ENCODE measurements at places on chromosomes 7 and 10.

DNA sequence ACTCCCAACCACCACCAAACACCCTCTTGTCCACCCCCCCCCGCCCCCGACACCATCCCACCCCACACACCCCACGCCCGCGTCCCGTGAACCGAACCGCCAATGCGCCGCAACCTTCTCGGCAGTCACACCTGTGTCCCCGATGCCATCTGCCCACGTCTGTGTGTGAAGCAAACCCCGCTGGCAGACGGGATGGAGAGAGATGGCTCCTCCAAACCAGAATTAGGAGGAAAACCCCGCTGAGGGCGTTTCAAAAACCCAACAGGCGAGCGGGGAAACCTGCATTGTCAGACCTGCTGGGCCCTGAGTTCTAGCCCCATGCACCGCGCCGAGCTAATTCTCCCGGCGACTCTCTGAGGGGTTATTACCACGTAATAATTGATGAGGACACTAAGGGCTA lies 28.6 kb upstream of the KCNK18 start:
- no peak for DNase-seq

- no peak for DNase-seq
These were observed 6.1 kb downstream of the IQUB start for GRCh38 chr7:123528265-123528664.

DNA sequence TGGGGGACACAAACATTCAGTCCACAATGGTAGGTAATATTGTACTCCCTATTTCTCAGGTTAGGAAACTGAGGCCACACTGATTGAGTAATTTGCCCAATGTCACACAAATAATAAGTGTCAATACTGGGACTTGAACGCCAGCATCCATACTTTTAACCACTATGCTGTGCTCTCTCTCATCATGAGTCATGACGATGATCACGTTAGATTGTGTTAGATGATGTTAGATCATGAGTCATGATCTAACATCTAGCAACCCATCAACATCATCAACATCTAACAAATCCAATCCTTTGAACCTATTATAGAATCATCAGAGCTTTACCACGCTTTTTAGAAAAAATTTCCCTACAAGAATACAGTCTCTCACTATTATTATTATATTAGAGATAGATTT lies 28.1 kb upstream of the HERPUD2 start:
- DNase-seq: no peak

DNA sequence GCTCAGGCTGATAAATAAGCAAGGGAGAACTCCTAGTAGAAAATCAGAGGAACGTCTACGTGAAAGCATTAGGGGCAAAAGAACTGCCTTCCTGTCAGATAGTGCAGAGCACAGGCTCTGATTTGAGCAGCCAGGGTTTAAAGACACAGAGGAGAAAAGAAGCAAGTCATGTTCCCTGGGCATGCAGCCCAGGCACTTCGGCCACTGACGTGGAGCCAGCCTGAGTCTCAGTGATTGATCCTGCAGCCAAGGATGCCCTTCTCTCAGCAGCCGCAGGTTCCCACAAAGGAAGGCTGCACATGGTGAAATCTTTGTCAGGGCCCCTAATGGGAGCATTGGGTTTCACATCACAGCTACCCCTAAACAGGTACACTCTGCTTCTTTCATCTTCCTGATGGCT lies 161.7 kb upstream of the HPS1 start:
- no peak for DNase-seq

Data from inflammatory macrophage treated with lipopolysaccharide for 1 hour (primary cell).